ENCODE measurements at places on chromosomes 12 and 14.

DNA sequence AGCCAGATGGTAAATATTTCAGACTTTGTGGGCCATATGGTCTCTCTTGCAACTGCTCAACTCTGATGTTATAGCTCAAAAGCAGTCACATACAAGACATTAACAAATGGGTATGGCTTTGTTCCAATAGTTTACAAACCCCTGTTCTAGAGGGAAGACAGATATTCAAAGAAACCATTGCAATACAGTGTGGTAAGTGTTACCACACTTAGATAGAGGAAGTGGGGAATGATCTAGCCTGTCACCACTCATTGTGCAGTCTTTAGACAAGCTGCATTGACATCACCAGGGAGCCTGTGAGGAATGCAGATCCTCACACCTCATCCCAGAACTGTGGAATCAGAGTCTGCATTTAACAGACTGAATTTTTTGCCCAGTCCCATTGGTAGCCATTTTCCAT is 80.0 kb upstream of the RGS6 start:
- DNase-seq = no peak

DNA sequence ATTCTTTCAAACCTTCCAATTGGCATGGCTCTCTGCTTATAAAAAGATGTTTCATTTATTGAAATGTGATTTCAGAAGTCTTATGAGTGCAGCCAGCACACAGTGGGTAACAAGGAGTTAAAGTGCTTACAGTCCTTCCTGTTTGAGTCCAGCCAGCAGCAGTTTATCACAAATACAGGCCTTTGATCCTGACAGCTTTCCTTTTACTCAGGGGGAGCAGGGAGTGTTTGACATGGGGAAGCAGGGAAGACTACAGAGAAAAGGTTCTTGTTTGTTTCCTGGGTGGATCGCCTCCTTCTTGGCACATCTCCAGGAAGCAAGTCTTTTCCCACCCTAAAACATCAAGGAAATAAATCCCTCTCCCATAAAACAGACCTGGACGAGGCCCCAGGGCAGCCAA is 216.1 kb downstream of the MSRB3 start:
- no peak for DNase-seq

GRCh38 chr12:119153477-119154434 is 25.0 kb upstream of the HSPB8 start:
- no peak for DNase-seq

DNA sequence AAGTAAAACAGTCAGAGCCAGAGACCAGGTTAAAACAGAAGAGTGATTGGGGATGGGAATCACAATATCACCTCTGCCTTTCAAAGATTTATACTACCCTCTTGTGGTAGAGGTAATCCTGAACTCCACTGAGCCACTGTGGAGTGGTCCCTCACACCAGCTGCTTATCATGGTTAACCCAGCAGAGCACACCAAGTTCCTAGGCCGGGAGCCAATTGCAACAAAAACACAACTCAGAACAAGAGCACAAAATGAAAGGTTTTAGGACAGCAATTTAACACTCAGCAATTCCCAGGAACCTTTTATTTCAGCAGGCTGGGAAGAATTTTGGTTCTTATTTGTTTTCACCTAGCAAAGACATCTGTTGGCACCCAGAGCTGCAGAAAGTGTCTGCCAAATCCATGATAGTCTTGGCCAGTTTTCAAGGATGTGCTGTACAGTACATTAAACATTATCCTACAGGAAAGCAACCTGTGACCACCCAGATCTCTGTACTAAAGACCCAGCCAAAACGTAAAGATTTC is 220.5 kb upstream of the ATXN7L3B start:
- no peak for DNase-seq

DNA sequence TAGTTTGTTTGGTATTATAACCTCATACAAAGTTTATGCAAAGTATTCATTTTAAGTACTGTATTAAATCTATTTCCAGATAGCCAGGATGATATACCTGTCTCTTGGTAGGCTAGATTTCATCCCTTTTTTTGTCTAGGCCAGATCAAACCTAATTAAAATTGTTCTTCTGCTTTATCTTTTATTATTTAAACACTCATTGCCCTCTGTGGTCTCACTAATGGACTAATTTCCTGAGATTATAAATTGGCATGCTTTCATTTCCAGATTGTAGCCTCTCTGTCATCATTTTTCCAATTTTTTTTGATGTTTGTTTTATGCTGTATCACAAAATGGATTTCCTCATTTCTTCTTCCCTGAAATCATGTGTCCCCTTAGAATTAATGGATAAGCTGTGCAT is 85.6 kb upstream of the TMEM263 start:
- no peak for DNase-seq

DNA sequence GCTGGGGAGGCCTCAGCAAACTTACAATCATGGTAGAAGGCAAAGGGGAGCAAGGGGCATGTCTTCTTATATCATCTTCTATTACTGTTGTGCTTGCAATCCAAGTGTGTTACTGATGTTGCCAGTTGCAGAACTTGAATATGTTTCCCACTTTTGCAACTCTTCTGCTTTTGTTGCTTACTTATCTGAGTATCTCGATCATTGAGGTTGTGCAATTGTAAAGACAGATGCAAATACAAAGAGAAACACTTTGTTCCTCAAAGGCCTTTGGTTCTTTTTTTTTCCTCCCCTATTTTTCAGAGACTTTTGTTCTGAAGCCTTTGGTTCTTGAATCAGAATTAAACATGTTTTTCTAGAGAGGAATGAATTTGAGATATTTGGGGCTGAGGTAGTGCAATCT is 3.7 kb upstream of the COX8C start:
- DNase-seq = no peak

DNA sequence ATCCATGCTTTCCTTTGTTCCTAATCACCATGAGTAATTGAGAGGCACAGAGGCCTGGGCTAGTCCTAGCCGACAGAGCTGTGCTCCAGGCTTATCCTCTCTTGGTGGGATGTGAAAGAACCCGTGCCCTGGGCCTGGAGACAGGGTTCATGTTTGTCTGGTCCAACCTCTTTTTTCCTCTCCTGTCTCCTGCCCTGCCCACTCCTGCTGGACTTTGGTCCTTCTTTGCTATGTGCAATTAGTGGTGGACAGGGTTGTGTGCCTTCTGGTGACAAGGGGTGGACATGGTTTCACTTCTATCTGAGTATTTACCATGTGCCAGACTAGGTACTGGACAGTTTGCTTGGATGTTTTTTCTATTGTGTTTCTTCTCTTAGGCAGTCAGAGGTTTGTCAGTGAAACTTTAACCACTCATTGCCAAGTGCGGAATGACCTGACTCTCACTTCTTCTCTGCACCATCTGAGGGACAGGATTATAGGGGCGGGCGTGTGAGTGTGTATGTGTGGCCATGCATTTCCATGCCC is 126.1 kb downstream of the SMOC1 start:
- DNase-seq = no peak

DNA sequence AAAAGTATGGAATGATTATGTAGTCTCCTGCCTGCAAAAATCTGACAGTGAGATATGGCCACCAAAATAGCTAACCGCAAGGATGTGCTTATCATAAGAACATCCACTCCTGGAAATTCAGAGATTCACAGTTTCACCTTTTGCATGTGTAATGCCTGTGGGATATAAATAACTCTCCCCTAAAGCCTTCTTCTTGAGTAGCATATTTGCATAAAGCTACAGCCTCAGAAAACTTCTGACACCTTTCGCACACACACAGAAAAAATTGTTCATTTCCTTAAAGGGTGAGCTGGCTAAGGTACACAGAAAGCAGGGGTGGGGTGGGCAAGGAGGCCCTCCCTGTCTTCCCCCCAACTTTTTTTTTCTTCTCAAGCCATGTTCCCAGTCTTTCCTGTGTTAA is 3.1 kb upstream of the IGF1 start:
- DNase-seq = no peak

- no peak for DNase-seq
These were observed 2.7 kb downstream of the GALNT9 start for GRCh38 chr12:132326646-132327045.

DNA sequence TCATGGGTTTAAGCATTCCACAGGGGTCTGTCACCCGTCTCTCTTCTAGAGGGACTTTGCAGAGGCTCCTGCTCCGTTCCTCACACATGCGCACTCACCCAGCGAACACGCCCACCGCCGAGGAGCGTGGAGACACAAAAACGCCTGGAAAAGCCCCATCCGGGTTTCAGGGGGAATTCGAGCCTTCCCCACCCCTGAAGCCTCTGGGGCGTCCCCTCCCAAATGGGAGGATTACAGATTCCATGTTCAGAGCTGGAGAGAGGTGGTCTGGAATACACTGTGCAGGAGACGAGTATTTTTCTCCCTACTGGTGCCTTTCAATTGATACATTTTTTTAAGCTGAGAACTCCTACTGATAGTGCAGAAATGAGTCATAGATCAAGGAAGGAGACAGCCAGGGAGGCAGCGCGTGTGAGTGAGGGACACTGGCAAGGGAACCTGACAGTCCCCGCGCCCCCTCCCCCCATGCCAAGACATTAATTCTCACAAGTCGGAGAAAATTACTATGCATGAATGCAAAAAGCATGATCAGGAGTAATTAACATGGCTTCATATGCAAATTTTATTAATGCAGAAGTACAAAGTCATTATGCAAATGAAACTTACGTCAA is 36.9 kb downstream of the BCL11B start:
- DNase-seq = no peak

DNA sequence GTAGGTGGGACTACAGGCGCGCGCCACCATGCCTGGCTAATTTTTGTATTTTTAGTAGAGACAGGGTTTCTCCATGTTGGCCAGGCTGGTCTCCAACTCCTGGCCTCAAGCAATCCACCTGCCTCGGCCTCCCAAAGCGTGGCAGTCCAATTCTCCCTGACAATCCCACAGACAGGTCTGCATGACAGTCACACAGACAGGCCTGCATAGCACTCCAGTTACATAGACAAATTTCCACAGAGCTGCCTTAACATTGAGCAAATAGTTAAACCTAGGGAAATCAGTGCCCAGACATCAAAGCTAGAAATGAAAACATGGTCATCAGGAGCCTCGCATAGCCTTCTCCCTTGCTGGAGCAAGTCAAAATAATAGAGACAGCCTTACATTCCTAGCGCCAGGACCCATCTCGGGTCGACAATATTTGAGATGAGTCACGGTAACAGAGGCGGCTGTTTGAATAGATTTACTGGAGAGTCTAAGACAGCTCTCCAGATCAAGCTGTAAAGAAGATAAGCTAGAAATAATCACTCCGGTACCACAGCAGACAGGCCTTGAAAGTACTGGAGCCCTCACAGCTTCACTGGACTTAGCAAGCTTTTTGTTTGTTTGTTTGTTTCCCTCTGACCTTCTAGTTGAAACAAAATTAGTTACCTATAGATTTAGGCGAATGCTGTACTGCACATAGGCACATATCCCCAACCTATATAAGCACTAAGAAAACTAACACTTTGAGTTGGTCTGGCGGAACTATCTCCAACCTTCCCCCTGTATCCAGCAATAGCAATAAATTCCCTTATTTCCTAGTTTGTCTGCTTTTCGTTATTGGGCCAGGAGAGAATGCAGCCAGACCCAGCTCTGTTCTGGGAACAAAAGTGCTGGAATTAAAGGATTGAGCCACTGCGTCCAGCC is 23.8 kb upstream of the PYROXD1 start:
- DNase-seq = no peak

GRCh38 chr14:73180385-73180805 is 44.1 kb downstream of the PSEN1 start:
- no peak for DNase-seq

DNA sequence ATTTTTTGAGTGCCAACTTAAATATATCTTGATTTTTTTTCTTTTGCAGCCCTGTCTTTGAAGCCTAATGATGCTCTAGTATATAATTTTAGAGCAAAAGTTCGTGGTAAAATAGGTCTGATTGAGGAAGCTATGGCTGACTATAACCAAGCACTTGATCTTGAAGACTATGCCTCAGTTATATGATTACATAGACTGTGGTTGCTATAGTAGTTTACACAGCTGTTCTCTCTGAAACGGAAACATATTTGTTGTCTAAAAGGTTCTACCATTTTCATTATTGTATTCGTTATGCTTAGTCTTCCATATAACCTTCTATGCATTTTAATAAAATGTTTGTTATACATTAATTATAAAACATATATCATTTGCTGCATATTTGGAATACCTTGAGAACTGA is 246.7 kb downstream of the TTC6 start:
- DNase-seq = no peak

GRCh38 chr12:65882486-65882885 is 58.2 kb downstream of the HMGA2 start:
- DNase-seq = no peak

- DNase-seq = no peak
These were observed 101.3 kb upstream of the E2F7 start for GRCh38 chr12:77166696-77167095.

DNA sequence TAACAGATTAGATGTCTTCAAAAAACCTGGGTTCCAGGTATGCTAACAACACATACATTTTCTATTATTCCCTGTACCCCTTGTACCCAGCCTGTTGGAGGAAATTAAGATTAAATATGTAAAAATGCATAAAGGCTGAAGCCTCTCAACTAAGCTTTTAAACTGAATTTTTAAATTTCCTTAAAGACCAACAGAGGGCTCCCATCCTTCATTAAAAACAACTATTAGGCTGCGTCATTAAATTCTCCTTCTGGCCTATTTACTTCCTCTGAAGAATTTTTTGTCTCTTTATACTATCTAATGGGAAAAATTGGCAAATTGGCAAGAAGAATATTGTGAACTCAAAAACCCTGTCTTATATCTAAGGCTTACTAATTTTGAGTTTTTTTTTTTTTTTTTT is 21.8 kb downstream of the SENP1 start:
- no peak for DNase-seq

- DNase-seq = no peak
These were observed 400.6 kb downstream of the RGS6 start for GRCh38 chr14:72332871-72333270.

GRCh38 chr12:86724716-86725115 is 468.5 kb upstream of the MGAT4C start:
- DNase-seq = no peak

DNA sequence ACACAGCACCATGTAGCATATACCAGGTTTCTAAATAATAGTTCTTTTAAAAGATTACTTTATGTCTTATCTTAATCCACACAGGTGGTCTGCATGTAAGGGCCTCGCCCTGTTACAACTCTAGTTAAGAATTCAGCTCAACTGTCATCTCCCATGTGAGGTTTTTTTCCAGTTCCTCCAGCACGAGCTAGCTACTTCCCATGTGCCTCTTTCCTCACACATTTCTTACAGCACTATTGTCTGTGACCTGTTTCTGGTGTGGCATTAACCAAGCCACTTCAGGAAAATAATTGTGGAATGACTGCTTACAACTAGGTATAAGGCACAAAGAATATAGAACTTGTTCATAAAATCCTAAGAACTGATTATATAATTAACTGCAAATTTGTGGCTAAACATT is 65.5 kb downstream of the SH2B3 start:
- no peak for DNase-seq

DNA sequence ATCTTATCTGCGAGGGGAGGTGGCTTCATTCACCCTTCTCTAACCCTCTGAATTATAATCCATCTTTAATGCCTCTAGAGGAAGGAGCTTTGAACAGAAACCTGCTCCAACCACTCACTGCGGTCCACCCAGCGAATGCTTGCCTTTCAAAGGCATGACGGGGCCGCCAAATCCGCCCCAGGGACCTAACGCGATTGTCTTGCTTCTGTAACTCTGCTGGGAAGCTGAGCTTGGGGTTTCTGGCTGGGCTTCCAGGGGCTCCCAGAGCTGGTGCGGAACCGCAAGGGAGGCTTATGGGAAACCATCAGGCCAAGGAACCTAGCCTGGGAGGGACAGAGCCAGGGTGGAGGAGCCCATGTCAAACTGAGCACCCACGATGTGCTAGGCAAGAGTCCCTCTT is 231.2 kb upstream of the LHX5 start:
- no peak for DNase-seq

All from GDM1 (cell line).